ENCODE measurements at places on chromosomes 2 and 18.

- DNase-seq = no peak
Observed at GRCh38 chr2:112661656-112662305, 16.0 kb downstream of the SLC20A1 start.

GRCh38 chr2:46849721-46850556, 65.7 kb downstream of the MCFD2 start:
- no peak for DNase-seq

DNA sequence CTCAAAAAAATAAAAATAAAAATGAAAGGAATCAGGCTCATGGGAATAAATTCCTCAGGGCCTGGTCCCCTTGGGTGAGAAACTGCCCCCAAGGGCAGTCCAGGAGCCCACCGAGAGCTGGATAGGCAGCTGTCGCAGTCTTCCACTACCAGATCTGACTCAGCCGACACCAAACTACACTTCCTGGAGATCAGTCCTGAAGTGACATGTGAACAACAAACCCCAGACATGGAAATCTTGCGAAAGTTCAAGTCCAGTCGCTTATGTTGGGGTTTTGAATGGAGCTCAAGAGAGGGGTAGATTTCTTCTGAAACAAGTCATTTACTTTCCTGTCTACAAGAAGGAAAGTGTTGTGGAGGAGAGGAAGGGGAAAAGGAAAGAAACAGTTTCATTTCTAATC, 12.9 kb downstream of the ADCY3 start:
- DNase-seq = no peak

DNA sequence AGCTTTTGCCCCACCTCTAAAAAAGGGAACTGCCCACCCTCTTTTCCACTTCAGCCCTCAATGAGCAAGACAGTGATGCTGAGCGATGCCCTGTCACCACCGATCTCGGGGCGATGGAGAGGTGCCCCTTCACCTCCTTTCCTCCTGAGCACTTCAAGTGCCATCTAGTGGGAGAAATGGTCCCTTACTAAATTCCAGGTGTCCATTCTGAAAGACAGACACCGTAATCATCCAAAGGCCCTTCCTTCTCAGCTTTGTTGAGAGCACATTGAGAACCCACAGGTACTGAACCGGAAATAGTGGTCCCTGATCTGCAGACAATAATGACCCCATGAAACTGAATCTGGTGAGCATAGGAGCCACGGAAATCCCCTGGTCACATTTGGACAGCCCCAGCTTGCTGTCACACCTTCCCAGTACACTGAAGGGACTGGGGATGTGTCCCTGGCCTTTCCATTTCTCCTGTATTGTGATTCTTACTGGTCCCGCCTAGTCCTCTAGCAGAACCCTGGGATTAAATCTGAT, 38.5 kb downstream of the KCTD18 start:
- peak; percentile 80 for DNase-seq

DNA sequence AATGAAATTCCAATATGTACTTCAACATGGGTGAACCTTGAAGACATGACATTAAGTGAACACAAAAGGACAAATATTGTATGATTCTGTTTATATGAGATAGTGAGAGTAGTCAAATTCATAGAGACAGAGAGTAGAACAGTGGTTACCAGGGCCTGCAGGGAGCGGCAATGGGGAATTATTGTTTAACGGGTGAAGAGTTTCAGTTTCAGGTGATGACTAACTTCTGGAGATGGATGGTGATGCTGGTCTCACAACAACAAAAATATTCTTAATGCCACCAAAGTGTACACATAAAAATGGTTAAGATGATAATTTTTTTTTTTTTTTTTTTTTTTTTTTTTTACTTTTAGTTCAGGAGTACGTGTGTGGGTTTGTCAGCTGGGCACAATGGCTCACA, 109.4 kb upstream of the TMEM200C start:
- no peak for DNase-seq

GRCh38 chr2:88131201-88131998, 3.5 kb upstream of the FABP1 start:
- DNase-seq = no peak

DNA sequence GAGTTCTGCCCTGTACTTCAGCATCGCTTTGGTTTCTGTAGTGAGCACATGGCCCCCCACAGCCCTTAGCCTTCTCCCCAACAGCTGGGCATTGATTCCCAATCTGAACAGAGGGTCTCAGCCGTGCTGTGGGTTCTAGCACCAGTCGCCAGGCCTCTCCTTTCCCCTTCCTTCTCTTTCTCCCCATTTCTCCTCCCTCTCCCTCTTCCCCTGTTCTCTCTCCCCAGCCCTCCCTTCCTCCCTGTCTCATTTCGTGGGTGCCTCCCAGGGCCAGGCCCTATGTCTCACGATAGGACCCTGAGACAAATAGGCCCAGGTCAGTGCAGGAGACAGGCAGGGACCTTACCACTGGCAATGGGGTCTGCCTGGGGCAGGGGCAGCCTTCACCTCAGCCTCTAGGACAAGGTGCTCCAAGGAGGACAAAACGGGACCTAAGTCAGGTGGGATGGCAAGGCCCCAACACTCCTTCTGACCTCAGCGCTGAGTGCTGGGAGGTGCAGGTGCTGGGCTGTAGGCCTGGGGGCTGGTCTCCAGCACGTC, 143.4 kb upstream of the GPC1 start:
- no peak for DNase-seq

- peak; percentile 34 for DNase-seq
Observed at GRCh38 chr2:174636987-174637386, 39.4 kb upstream of the WIPF1 start.

DNA sequence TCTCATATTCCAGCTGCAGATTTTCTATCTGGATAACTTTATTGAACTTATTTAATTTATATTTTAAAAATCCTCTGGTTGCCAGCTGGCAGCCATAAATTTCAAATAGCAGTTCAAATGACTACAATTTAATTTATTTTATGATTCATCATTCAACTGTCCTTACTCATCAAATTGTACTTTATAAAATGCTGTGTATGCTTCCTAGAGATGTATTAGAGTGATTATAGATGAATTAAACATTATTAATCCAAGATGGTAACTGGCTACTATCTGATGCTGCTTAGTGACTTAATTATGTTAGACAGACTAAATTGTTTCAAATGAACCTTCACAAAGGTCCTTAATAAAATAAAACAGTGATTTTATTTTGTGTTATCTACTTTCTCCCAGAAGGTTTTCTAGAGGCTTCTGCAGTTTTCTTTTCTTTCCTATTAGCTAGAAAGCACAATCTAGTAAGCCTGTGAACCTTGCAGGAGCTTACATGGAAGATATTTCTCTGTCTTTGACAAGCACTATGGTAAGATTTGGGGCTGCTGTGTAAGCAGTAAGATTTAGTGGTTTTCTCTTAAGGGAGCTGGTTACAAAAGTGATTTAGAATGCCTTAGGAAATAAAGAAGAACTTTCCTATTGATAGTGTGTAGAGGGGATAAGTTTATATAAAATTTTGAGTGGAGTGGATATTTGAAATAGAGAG, 322.3 kb downstream of the FSIP2 start:
- DNase-seq = no peak

- DNase-seq = no peak
Observed at GRCh38 chr2:150783015-150783414, 295.5 kb upstream of the RND3 start.

GRCh38 chr2:66364495-66365333, 70.2 kb upstream of the MEIS1 start:
- DNase-seq = no peak

DNA sequence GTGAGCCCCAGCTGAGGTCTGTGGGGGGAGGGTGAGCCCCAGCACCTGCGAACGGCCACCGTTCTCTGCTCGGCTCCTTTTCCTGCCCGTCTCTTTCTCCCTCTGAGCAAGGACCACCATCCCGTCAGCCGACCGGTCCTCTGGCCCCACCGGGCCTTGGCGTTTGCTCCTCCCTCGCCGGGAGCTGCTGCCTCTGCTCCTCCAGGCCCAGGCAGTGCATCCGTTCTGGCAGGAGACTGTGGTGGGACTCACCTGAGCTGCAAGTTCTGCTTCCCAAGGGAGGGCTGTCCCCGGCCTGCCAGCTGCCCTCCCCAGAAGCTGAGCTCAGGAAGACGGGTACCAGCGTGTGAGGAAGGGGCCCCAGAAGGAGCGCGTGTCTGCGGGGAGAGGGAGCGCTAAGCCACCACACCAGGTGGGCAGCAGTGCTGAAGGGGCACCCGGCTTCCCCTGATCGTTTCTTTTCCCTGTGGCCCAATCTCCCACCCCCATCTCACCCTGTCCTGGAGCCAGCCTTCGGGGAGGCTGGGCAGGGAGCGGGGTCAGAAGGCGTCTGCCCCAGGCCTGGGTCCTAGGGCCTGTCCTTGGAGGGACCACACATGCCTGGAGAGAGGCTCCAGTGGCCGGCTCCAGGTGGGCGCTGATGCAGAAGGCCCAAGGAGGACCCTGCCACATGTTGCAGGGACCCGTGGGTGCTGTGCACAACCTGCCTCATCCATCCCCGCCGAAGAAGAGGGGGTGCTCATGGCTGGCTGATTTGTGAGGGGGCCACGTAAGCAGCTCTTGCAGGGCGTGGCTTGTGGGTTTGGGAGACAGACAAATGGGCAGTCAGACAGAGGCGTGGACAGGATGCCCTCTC, 2.5 kb upstream of the RTP5 start:
- DNase-seq = no peak

- no peak for DNase-seq
Observed at GRCh38 chr2:208064220-208064961, 39.1 kb upstream of the PLEKHM3 start.

DNA sequence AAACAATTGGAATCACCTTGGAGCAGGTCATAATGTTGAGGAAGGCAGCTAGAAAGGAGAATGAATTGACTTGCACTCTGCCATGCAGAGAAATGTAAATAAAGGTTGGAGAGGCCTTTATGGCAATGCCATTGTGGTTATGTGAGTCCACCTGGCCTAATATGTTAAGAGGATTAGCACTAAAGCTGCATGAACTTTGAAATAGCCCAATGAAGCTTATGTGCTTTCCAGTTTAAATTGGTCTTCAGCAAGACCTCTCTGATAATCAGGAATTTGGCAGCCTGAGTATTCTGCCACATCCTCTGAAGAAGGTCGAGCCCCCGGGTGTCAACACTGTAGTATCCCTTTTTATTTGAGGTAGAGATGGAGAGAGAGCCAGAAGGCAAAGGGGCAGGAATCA, 464.9 kb downstream of the CDH2 start:
- DNase-seq = no peak

DNA sequence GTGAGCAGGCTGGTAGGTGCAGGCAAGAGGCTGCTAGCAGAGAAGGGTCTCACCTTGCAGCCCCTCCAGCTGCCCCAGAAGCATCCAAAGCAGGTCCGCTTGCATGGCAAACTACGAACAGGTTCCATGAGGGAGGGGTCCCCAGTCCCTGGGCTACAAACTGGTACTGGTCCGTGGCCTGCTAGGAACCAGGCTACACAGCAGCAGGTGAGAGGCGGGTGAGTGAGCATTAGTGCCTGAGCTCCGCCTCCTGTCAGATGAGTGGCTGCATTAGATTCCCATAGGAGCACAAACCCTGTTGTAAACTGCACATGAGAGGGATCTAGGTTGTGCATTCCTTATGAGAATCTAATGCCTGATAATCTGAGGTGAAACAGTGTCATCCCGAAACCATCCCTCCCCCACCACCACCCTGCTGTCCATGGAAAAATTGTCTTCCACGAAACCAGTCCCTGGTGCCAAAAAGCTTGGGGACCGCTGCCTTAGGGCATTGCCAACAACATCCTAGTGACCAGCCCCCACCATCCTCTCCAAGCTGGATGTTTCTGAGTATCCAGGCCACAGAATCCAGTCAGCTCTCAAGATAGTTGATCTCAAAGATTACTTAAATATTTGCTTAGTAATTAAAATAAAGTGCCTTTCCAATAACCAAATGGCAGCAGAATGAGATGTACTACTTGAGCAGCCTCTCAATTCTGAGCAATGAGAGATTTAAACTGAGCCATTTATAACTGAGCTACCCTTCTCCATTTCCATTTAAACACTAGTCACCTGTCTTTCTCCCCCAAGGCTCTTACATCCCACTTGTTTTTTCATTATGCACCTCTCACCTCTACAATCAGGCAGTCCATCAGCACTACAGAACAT, 32.4 kb downstream of the LRP2 start:
- DNase-seq = no peak

- no peak for DNase-seq
Observed at GRCh38 chr2:60957224-60957623, 60.3 kb upstream of the PEX13 start.

- DNase-seq = no peak
Observed at GRCh38 chr2:219697811-219698747, 70.6 kb downstream of the SLC4A3 start.

- DNase-seq = no peak
Observed at GRCh38 chr18:50287028-50287440, 458 bp downstream of the CXXC1 start.

GRCh38 chr2:169300636-169301530, 61.5 kb downstream of the LRP2 start:
- no peak for DNase-seq

- DNase-seq = no peak
Observed at GRCh38 chr2:200159829-200160781, 146.4 kb upstream of the SPATS2L start.

DNA sequence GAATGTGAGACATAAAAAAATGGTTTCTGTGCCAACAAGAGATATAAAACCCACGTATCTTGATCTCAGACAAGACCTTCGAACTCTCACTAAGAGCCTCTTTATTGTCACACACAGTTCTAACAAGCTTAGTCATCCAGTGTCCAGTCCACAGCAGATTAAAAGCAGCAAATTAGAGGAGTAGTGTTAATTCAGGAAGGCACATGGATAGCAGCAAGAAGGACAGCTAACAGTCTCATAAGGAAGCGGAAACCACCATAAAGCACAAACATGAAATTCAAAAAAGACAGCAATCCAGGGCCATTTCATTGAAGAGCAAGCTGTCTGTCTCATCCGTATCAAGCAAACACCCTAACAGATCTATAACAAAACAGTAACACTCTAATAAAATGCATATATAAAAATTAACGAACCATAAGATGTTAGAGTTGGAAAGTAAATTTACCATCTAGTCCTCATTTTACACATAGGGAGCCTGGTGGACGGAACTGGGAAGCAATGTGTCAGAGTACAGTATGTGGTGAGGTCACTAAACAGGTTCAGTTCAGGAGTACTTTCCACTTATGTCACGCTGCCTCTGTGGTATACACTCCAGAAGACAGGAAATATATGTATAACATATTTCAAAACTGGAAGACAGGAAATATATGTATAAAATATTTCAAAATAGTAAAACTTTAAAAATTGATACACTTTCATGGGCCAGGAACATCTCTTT, 18.3 kb downstream of the AAK1 start:
- no peak for DNase-seq

- peak; percentile 55 for DNase-seq
Observed at GRCh38 chr18:79680100-79680879, 687 bp downstream of the CTDP1 start.
